Neural crest cell (in vitro differentiated cells): ENCODE measurements at places on chromosomes 1 and 21. TPM values are rescaled to one million over a fixed set of nuclear protein-coding genes. Genes with fewer than 3 reads are reported as not detected.

IL20 gene
- total RNA-seq, result not detected in 2 replicates

NBPF4 gene
- total RNA-seq, result not detected in 2 replicates

MYCL gene
- total RNA-seq, result 23.0 and 25.8 TPM in 2 replicates

SPRR3 gene
- total RNA-seq, result not detected in 2 replicates

PAQR7 gene
- total RNA-seq, result 12.7 and 13.3 TPM in 2 replicates

CACNA1S gene
- 0.07 TPM in 2 replicates for total RNA-seq

BROX gene
- 31.5 and 34.7 TPM in 2 replicates for total RNA-seq

PIGR gene
- not detected in 2 replicates for total RNA-seq

PRELP gene
- total RNA-seq, result 2.9 and 3.4 TPM in 2 replicates

DYNLT5 gene
- total RNA-seq, result 1.6 and 2.0 TPM in 2 replicates

GRCh38 chr1:29640428-29640785, 404.1 kb downstream of the PTPRU start:
- H3K27me3 ChIP-seq, result no peaks in the 10 kb centered on the region
- no peaks in the 10 kb centered on the region for H3K4me1 ChIP-seq
- DNase-seq, result no peak
- H3K36me3 ChIP-seq, result no peaks in the 10 kb centered on the region

- no peaks in the 10 kb centered on the region for H3K36me3 ChIP-seq
- no peak for DNase-seq
- H3K27me3 ChIP-seq, result no peaks in the 10 kb centered on the region
- H3K4me3 ChIP-seq, result no peak overlapping the region
- H3K4me1 ChIP-seq, result no peaks in the 10 kb centered on the region
Measured at GRCh38 chr1:2593251-2593878, 6.8 kb downstream of the PRXL2B start.

DNA sequence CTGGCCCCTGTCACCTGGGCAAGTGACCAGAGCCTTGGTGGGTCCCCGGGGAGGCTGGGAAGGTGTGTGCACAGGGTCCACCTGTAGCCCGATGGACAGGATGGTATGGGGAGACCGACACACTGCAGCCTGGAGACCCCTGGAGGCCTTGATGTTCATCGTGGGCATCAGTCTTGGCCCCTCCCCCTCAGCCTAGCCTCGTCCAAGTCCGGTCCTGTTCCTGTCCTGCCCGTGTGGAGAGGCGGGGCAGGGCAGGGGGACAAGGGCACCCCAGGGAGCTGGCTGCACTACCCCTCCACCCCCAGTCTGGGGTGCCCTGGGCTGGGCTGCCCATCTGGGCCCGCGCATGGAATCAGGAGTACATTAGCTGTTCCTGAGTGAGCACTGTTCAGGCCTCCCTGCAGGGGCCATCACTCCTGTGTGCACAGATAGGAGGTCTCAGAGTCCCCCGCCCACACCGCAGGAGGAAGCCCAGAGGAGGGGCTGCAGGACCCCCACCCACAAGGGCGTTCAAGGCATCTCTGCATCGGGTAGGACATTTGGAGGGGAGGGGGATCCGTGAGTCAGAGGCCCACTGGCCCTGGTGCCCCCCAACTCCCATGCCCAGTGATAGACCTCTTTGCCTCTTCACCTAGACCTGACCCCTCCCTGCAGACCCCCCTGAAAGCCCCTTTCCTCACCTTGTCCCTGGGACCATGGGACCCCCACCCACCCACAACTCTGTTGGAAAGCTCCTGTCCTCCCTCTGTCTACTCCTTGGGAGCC, 63.2 kb downstream of the WNT9A start:
- H3K27me3 ChIP-seq, result peaks cover 26% of the 10 kb centered on the region
- peaks cover 4% of the 10 kb centered on the region for H3K4me1 ChIP-seq
- no peak overlapping the region for H3K27ac ChIP-seq
- H3K36me3 ChIP-seq, result no peaks in the 10 kb centered on the region
- no peak overlapping the region for H3K4me3 ChIP-seq

GRCh38 chr1:33792651-33793050, 71.2 kb upstream of the HMGB4 start:
- no peak overlapping the region for H3K27ac ChIP-seq
- no peaks in the 10 kb centered on the region for H3K4me1 ChIP-seq
- H3K4me3 ChIP-seq, result no peak overlapping the region

DNA sequence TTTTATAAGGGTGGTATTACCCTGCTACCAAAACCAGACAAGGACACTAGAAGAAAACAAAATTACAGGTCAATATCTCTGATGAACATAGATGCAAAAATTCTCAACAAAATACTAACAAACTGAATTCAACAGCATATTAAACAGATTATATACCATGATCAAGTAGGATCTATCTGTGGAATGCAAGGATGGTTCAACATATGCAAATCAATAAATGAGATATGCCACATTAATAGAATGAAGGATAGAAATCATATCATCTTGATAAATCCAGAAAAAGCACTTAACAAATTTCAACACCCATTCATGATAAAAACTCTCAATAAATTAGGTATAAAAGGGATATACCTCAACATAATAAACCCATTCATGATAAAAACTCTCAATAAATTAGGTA, 24.3 kb upstream of the MYBPHL start:
- no peak overlapping the region for H3K27ac ChIP-seq
- peaks cover 62% of the 10 kb centered on the region for H3K36me3 ChIP-seq
- no peak overlapping the region for H3K4me3 ChIP-seq
- no peak for DNase-seq
- H3K4me1 ChIP-seq, result peaks cover 4% of the 10 kb centered on the region

GRCh38 chr21:27649323-27649722, 682.4 kb upstream of the ADAMTS5 start:
- H3K27ac ChIP-seq, result no peak overlapping the region
- no peaks in the 10 kb centered on the region for H3K4me1 ChIP-seq
- peaks cover 9% of the 10 kb centered on the region for H3K27me3 ChIP-seq
- H3K4me3 ChIP-seq, result no peak overlapping the region
- no peak for DNase-seq

DNA sequence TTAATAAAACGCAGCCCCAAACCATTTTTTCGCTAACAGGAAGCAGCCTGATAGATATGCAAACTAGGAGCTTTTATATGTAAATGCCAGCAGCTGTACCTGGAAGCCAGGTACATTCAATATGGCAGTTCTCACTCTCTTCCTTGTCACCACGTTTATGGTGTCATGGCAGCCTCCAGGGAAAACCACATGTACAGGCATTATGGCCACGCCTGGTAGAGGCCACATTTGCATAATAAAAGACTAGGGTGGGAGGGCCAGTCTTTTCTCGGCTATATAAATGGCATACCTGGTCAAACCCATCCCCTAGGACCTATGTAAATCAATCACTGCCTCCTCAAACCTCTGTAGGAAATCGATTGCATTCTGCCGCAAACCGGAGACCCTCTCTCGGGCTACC, 247.5 kb downstream of the NEGR1 start:
- no peak for DNase-seq
- H3K27me3 ChIP-seq, result no peaks in the 10 kb centered on the region
- no peak overlapping the region for H3K4me3 ChIP-seq
- no peaks in the 10 kb centered on the region for H3K36me3 ChIP-seq
- no peak overlapping the region for H3K27ac ChIP-seq

DNA sequence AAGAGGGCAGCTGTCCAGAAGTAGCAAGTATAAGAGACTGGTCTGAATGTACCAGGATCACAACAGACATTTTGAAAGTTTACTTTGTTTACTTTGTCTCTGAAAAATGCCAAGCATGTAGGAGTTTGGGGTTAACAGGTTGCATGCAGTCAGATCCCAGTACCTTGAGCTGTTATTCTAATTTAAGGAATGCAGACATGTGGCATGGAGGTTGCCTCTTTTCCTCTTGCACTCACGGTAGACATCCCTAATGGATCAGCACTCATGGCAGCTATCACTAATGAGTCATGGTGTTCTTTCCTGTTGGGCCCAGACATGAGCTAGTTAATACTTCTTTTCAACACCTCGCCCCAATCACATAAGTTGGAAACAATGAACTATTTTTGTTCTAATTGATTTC, 67.3 kb downstream of the GADD45A start:
- no peak overlapping the region for H3K27ac ChIP-seq
- no peaks in the 10 kb centered on the region for H3K27me3 ChIP-seq
- H3K4me1 ChIP-seq, result peaks cover 30% of the 10 kb centered on the region
- no peaks in the 10 kb centered on the region for H3K36me3 ChIP-seq

- peak; percentile 85 for DNase-seq
- H3K4me3 ChIP-seq, result no peak overlapping the region
- H3K4me1 ChIP-seq, result no peaks in the 10 kb centered on the region
- H3K27me3 ChIP-seq, result peaks cover 3% of the 10 kb centered on the region
- no peaks in the 10 kb centered on the region for H3K36me3 ChIP-seq
- no peak overlapping the region for H3K27ac ChIP-seq
Measured at GRCh38 chr1:31663622-31664452, 19.2 kb upstream of the PEF1 start.

DNA sequence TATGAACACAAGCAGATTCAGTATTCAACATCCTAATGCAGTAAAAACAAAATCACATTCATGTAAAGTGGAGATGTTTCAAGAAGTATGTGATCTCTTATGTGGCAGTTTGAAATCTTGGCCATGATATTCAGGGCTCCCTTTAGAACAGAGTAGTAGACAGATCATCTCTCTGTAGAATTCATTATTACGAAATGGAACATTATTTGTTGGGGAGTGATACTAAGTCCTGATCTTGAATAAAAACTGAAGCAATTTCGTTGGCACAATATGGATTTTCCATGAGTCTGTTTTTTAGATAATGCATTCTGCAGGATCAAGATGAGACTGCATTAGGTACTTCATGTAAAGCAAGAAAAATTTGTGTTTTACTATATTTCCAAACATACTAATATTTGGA, 264.4 kb upstream of the NRIP1 start:
- no peak for DNase-seq
- H3K4me1 ChIP-seq, result peaks cover 12% of the 10 kb centered on the region
- no peaks in the 10 kb centered on the region for H3K27me3 ChIP-seq
- H3K36me3 ChIP-seq, result peaks cover 2% of the 10 kb centered on the region

- no peaks in the 10 kb centered on the region for H3K4me1 ChIP-seq
- H3K4me3 ChIP-seq, result no peak overlapping the region
- H3K27me3 ChIP-seq, result no peaks in the 10 kb centered on the region
- no peak for DNase-seq
- no peaks in the 10 kb centered on the region for H3K36me3 ChIP-seq
Measured at GRCh38 chr1:44602634-44603628, 71.3 kb downstream of the TMEM53 start.

DNA sequence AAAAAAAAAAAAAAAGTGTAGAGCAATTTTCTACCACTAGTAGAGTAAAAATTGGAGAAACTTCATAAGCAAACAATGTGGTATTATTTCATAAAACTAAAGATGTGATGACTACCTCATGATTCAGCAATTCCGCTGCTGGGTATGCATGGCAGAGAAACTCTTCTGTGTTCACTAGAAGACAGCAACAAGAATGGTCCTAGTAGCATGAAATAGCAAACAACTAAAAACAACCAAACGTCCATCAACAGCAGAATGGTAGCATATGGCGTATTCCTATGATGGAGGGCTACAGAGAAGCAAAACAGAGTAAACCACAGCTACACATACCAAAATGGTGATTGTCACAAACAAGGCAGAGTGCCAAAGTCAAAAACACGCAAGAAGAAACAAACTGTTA, 18.9 kb downstream of the HTR1D start:
- H3K27me3 ChIP-seq, result peaks cover 5% of the 10 kb centered on the region
- H3K36me3 ChIP-seq, result no peaks in the 10 kb centered on the region
- H3K27ac ChIP-seq, result no peak overlapping the region

GRCh38 chr1:201404722-201405483, 5.8 kb upstream of the LAD1 start:
- H3K27ac ChIP-seq, result no peak overlapping the region
- H3K4me3 ChIP-seq, result no peak overlapping the region

DNA sequence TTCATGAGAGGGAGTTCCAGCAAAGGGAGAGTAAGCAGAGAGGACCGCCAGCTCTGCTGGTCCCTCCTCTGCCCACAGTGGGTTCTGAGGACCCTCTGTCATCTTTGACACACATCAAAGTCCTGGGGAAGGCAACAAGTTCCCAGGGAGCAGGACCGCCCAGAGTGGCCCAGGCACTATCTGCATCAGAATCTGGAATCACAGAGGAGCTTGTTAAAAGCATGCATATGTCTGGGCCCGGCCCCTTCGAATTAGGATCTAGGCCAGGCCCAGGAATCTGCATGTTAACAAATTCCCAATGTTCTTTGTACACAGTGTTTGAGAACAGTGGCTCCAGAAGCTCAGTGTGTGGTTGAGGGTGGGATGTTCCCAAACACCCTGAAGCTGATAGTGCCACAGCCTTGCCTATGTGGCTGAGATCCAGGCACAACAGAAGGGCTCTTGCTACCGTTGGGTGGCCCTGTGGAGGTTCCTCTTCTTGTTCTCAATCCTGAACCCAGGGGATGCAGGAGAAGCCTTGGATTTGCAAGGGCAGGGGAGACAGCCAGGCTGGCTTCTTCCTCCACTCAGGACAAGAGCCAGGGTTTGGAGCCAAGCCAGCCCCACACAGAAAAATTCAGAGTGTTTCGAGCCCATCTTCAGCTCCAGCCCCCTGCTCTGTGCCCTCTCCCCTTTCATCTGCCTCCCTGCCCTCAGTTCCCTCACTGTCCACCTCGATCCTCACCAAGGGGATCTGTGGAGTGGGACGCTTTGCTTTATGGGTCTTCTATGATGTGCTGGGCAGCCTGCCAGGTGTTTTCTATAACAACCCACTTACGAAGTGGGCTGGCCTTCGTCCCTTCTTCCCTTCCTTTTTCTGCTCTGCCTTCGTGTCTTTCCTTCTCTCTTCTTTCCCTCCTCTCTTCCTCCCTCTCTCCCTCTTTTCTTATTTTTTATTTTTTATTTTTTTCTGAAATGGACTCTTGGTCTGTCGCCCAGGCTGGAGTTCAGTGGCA, 129.0 kb upstream of the TMPRSS2 start:
- no peak overlapping the region for H3K4me3 ChIP-seq
- no peak for DNase-seq
- no peak overlapping the region for H3K27ac ChIP-seq
- peaks cover 3% of the 10 kb centered on the region for H3K27me3 ChIP-seq
- H3K4me1 ChIP-seq, result peaks cover 13% of the 10 kb centered on the region

DNA sequence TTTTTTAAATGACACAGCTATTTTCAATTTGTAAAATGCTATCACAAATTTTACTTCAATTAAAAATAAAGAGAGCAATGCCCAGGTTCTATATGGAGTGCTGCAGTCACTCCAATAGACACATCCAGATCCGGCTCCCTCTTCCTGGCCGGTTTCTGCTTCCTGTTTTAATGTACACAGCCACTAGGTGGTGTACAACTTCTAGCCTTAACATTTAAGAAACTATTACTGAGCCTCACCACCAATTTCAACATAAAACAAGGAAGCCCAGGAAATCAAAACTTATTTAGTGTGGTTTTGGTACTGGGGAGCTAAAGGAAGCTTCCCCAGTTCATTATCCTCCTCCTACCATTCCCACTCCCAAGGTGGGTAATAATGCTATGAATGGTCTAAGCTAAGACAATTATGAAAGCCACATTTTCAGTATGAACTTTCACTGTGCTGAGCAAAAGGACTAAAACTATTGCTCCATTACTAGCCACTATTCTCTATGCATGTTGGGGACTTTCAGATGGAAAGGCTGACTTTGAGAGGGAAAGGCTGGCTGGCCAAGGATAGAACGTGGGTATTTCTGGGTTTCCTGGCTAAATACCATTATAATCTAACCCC, 25.5 kb upstream of the MTMR11 start:
- H3K36me3 ChIP-seq, result peaks cover 29% of the 10 kb centered on the region
- no peak overlapping the region for H3K27ac ChIP-seq
- H3K4me1 ChIP-seq, result no peaks in the 10 kb centered on the region
- H3K27me3 ChIP-seq, result no peaks in the 10 kb centered on the region
- H3K4me3 ChIP-seq, result no peak overlapping the region
- peak; percentile 41 for DNase-seq
